A172 (cell line): ENCODE measurements at places on chromosomes 5 and 9. TPM values are rescaled to one million over a fixed set of nuclear protein-coding genes. Genes with fewer than 3 reads are reported as not detected.

Gene HTR1A
- not detected in 2 replicates for total RNA-seq

Gene UBQLN1
- 194 and 197 TPM in 2 replicates for total RNA-seq

Gene CORO2A
- total RNA-seq: 12.4 and 12.5 TPM in 2 replicates

Gene CACFD1
- total RNA-seq: 8.8 and 10.8 TPM in 2 replicates

Gene ZDHHC11
- 1.0 and 4.3 TPM in 2 replicates for total RNA-seq

Gene C5orf47
- not detected in 2 replicates for total RNA-seq

Gene BSPRY
- not detected in 2 replicates for total RNA-seq

Gene ADAMTS2
- total RNA-seq: 0.14 and 0.79 TPM in 2 replicates

Gene ARSI
- total RNA-seq: 1.9 and 5.0 TPM in 2 replicates

Gene PDE8B
- total RNA-seq: 0.05 TPM in 1 of 2 replicates, not detected in the other

Gene OBP2B
- total RNA-seq: not detected in 2 replicates

Gene TNFSF8
- not detected in 2 replicates for total RNA-seq

Gene CTSL
- 318 and 350 TPM in 2 replicates for total RNA-seq

Gene FOXI1
- total RNA-seq: 0.10 TPM in 1 of 2 replicates, not detected in the other

Gene IFNB1
- total RNA-seq: not detected in 2 replicates

Gene AMACR
- total RNA-seq: 16.7 and 25.1 TPM in 2 replicates

Gene C1QTNF2
- 1.5 and 1.6 TPM in 2 replicates for total RNA-seq

Gene SPATA31A3
- not detected in 2 replicates for total RNA-seq

Gene FCN2
- total RNA-seq: not detected in 2 replicates

Gene FAM53C
- 25.4 and 30.7 TPM in 2 replicates for total RNA-seq

Gene SPATA31D4
- total RNA-seq: not detected in 2 replicates

Gene PCDHGA3
- 0.14 TPM in 1 of 2 replicates, not detected in the other for total RNA-seq

Gene BAAT
- not detected in 2 replicates for total RNA-seq

Gene TMEM174
- not detected in 2 replicates for total RNA-seq

Gene SMIM32
- total RNA-seq: not detected in 2 replicates

Gene ITK
- total RNA-seq: 0.19 and 0.69 TPM in 2 replicates

Gene KIF4B
- 0.02 TPM in 1 of 2 replicates, not detected in the other for total RNA-seq

Gene AGXT2
- not detected in 2 replicates for total RNA-seq

Gene SPOCK1
- total RNA-seq: 4.5 and 6.5 TPM in 2 replicates

Gene ZBED3
- 0.71 and 0.89 TPM in 2 replicates for total RNA-seq

Gene PCDHB6
- 0.79 and 1.7 TPM in 2 replicates for total RNA-seq

Gene SAPCD2
- 76.4 and 92.3 TPM in 2 replicates for total RNA-seq

Gene TPM2
- total RNA-seq: 423 and 447 TPM in 2 replicates

Gene SLC25A2
- total RNA-seq: not detected in 2 replicates

Gene CDH10
- 0.53 and 1.2 TPM in 2 replicates for total RNA-seq

Gene EEIG1
- total RNA-seq: 21.4 and 23.6 TPM in 2 replicates

Gene CFAP77
- 0.17 TPM in 1 of 2 replicates, not detected in the other for total RNA-seq

Gene CATSPER3
- not detected in 2 replicates for total RNA-seq

Gene CCL27
- 2.2 TPM in 1 of 2 replicates, not detected in the other for total RNA-seq

Gene ARSB
- 13.4 and 14.4 TPM in 2 replicates for total RNA-seq

Gene FOXD4
- 0.47 and 0.65 TPM in 2 replicates for total RNA-seq

Gene GNE
- total RNA-seq: 26.5 and 35.0 TPM in 2 replicates
